ENCODE measurements at places on chromosomes 1 and 21.
A peak's percentile ranks its signal among the peaks of the same experiment; 100 is the strongest.

DNA sequence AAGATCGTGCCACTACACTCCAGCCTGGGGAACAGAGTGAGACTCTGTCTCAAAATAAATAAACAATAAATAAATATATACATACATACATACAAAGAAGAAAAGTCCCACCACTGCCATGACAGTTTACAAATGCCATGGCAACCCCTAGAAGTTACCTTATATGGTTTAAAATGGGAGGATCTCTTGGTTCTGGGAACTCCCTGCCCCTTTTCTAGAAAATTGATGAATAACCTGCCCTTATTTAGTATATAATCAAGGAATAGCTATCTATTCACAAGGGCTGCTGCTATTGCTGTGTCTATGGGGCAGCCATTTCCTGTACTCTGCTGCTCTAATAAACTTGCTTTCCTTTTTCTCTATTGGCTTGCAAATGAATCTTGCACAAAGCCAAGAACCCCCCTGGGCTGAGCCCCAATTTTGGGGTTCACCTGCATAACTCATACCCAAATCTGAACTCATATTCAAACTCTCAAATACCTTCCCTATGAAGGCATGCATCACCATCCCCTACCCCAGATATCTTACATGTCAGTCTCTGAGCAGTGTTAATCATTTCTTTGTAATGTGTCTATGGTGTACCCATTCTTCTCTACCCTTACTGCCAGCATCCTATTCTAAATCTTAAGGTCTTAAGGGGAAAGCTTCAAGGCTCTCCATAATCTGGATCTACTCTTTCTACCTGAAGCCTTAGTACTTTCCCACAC is 9.0 kb downstream of the GON4L start:
- DNase-seq, result no peak

- DNase-seq, result no peak
Measured at GRCh38 chr1:36864823-36865601, 169.3 kb downstream of the GRIK3 start.

DNA sequence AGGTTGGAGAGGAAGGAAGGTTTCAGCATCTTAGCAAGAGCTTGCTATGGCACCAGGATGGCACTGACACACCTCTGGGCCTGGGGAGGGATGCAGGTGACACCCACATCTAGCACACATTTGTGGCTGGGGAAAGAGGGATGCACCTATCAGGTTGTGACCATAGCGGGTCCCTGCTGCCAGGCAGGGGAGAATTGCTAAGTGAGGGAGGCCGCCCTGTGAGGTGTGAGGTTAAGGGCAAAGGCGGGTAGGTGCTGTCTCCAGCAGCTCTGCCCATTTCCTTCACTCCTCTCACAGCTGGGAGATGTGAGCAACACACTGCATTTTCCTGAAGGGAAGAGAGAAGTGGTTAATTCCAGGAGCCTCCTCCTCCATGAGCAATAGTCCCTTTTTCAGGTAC is 83.2 kb upstream of the TLR5 start:
- DNase-seq, result no peak

DNA sequence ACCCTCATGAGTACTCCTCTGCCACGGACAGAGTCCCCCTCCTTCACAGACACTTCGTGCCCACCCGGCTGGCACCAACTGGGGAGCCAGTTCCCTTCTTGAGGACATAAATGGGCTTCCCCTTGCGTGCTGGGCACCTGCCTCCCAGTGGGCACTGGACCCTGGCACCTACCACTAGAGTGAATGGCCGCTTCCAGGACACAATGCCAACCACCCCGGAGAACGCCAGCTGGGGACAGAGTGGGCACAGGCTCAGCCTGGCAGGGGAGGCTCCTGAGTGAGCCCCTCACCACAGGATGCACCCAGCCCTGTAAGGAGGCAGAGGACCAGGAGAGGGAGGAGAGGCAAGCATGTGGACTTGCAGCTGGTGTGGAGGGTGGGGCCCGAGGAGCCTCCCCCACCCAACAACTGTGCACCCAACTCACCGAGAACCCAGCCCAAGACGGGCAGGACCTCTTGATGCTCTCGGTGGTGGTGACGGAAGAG is 1.0 kb downstream of the ENTREP3 start:
- DNase-seq, result no peak

DNA sequence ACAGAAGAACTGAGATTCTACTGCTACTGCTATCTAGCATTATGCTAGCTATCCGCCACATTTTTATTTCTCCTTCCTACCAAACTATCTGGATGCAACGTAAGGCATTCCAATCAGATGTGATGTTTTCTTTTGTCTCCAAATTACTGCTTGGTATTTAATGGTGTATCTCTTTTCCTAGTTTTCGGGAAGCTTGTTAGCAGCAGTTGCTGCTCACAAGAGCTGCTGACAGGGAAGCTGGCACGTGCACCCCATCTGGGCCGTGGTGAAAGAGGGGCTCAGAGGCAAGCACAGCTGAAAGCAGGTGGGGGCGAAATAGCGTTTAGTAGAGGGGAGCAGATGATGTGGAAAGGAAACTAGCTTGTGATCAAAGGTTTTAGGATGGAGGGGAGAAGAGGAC is 57.3 kb downstream of the JAK1 start:
- no peak for DNase-seq

GRCh38 chr1:202807926-202808757 is at the start of gene KDM5B:
Gene KDM5B, minus strand, starts transcription at chr1:202808421. Its CDS starts 116 bp downstream, at chr1:202808305.
- peak; percentile 56 for DNase-seq

DNA sequence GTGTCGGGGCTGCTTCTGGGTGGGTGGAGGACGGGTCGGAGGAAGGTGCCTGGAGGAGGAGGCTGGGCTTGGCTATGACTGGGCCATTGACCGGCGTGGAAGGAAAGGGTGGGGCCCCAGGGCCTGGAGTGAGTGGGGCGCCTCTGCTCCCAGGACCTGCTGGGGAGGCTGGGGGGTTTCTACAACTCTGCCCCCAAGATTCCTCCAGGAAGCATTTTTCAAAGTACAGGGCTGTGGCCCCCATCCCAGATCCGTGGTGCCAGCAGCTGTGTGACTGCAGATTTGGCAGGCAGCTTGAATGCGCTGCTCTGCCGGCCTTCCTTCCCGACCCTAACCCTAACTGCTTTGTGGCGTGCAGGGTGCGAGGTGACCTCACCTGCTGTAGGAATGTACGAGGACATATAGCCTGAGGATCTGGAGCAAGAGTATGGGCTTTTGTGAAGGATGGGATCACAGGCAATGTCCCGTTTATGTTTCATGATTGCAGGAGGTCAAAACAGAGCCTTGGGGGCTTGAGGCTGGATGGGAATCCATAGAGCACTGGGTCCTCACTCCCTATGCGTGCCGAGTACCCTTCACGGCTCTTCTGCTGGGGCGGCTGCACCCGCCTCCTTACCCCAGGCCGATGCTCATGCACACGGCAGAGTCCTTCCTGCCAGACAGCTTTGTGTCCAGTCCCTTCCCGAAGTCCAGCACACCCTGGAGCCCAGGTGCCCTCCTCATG is 24.7 kb downstream of the TRPM2 start:
- DNase-seq, result no peak

DNA sequence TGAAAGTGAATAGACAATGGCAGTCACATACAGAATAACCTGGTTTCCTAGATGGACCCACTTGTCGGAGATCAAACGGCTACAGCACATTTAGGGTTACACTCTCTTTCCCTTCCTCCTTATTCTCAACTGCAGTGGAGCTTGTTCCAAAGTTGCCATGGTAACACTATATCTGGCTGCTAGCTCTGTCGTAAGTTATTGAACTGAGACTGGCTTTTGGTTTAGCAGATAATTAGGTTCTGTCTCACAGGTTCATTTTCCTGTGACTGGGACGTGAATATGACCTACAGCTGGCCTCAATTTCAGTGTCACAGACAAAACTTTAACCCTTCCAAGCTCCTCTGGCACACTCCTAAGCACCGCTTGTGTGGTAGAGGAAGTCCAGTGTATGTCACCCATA is 875.8 kb downstream of the USP25 start:
- DNase-seq, result no peak

- DNase-seq, result no peak
Measured at GRCh38 chr1:112472142-112472541, 36.6 kb upstream of the WNT2B start.

DNA sequence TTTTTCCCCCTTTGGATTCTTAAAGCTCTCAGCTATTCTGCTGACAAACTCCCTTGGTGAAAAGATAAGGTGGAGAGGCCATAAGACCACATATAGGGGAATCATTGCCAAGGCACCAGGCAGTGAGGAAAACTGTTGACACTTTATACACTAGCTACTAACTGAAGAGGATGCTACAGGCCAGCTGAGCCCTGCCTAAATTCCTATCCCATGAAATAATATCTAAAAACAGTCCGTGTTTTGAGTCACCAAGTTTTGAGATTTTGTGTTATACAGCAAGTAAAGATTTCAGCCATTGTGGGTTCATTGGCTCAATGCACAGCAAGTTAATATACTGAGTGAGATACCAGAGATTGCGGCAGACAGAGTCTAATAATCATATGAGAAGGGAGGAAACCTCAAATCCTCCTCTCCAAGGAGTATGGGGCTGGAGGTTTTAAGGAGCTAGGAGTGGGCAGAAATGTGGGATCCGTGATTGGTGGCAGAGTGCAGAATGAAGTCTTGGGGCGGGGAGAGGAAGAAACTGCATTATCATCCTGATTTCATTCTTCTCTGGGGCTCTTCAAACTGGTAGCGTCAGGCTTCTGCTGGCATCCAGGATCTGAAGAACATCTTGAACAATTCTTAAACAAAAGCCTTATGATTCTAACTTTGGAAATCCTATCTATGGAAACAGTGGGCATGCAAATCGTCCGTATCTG is 9.2 kb downstream of the CLDN8 start:
- DNase-seq, result no peak

DNA sequence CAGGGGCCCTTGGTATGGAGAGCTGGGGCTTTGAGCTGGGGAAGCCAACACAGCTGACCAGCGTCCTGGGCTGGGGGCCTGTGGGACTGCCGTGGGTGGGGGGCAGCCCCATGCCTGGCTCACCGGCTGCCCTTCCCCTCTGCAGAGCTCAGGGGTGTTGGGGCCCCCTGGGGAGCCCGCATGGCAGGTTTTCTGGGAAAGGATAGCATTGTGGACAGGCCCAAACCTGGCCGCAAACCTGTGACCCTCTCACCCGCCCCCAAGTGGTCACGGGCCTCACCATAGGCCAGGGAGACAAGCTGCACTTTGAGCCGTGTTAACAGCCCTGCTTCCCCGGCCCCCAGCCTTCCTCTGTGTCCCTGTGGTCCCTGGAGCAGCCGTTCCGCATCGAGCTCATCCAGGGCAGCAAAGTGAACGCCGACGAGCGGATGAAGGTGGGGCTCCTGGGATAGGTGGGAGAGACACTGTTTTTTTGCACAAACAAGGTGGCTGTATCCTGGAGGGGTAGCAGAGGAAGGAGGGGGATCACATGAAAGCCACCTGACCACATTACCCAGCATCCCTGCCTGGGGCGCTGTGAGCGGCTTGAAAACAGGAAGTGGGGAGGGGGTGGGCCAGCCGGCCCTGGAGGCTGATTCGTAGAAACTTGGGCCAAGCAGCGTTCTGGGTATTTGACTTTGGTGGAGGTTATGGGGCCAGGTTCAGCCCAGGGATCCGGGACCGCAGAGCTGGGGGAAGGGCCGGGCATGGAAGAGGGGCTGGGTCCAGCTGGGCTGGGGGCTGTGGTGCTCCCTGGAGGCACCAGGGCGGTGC is 65.9 kb downstream of the PIK3CD start:
- DNase-seq, result peak; percentile 62

DNA sequence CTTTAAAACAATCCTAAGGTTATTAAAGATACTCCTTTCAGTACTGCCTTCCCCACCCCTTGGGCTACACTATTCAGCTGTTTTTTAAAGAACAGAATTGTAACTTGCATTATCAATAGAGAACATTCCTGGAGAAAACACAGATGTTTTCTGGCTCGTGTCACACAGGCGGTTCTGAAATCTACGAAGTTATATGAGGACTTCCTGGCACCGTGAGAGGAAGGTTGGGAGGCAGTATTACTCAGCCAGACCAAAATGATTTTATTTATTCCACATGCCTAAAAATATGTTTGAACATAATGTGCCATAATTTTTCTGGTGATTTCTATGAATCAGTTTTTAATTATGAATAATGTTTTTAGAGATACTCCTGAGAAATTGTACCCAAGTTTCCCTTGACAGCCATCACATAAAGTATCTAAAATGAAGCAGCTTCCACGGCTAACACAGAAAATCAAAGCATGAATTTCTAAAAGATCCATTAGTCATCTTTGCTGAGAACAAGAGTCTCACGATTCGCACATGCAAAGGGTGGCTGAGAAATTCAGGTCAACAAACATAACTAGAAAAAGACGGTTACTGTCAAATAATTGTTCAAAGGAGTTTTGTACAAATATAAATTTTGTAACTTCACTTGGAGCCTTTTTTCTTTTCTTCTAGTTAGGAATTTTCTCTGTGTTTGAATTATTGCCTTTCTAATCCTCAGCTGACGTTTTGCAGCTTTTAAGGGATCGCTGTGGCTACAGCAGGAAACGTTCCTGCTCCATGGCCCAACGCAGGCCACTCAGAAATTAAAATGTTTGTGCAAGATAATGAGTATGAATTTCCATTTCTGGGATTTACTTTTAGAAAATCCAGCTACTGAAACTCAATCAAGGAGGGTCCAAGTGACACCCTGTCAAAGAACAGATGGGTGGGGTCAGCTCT is 8.0 kb upstream of the SIM2 start:
- DNase-seq, result no peak

GRCh38 chr21:44993321-44994046 is 53.7 kb downstream of the SLX9 start:
- no peak for DNase-seq

DNA sequence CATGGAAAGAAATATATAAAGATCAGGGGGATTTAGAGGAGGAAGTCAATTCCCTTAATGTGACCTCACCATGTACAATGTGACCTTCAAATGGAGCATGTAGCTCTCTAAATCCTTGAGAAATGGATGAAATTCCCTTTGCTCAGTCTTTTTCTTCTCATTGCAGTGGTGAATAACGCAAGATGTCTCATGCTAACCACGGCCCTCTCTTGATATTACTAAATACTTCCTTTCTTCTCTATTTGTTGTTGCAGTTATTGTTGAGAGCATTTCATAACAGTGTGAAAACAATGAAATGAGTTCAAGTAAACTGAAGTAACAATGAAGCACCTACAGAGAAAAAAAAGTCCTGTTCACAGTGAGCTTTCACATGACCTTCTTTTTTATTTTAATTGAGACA is 55.6 kb downstream of the ZNF281 start:
- no peak for DNase-seq

DNA sequence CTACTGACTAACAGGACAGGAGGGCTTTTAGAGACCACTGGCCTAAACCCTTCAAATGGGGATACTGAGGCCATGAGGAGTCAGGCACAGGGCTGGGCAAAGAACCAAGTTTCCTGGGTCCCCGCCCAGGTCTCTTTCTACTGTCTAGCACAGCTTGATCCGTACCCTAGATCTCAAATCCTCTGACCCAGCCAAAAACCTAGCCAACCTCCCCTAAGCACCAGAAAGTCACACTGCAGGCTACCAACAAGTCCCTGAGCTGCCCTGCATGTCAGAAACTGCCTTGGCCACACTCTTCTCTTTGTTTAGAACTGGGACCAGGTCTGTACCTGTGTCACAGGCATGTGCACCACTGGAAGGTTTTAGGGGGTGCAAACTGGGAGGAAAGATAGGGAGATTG is 33.6 kb downstream of the AHDC1 start:
- DNase-seq, result no peak

GRCh38 chr1:165495858-165496205 is 48.0 kb upstream of the LRRC52 start:
- DNase-seq, result no peak

- no peak for DNase-seq
Measured at GRCh38 chr1:26774462-26774861, 13.3 kb upstream of the PIGV start.
